Inflammatory macrophage treated with lipopolysaccharide for 1 hour (primary cell): ENCODE measurements at places on chromosomes 5 and 9.

DNA sequence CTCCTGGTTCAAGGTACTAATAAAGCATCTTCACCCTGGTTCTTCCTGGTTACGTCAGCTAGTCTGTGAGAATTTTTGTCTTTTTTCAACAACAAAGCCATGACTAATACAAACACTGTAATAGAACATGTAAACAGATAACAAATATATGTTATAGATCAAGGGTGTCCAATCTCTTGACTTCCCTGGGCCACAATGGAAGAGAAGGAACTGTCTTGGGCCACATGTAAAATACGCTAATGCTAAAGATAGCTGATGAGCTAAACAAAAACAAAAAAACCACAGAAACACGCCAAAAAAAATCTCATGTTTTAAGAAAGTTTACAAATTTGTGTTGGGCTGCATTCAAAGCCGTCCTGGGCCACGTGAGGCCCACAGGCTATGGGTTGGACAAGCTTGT is 124.5 kb upstream of the GNA14 start:
- DNase-seq = no peak

DNA sequence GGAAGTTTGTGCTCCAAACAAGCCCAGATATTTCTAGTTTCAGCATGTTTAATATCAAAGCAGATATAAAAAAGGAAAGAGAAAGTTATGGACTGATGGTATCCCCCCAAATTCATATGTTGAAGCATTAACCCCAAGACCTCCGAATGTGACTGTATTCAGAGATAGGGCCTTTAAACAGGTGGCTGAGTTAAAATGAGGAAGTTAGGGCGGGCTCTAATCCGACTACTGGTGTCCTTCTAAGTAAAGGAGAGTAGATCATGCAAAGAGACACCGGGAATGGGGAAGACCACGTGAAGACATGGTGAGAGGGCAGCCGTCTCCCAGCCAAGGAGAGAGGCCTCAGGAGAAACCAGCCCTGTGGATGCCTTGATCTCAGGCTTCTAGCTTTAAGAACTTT is 324.1 kb upstream of the KIF2A start:
- DNase-seq = no peak

DNA sequence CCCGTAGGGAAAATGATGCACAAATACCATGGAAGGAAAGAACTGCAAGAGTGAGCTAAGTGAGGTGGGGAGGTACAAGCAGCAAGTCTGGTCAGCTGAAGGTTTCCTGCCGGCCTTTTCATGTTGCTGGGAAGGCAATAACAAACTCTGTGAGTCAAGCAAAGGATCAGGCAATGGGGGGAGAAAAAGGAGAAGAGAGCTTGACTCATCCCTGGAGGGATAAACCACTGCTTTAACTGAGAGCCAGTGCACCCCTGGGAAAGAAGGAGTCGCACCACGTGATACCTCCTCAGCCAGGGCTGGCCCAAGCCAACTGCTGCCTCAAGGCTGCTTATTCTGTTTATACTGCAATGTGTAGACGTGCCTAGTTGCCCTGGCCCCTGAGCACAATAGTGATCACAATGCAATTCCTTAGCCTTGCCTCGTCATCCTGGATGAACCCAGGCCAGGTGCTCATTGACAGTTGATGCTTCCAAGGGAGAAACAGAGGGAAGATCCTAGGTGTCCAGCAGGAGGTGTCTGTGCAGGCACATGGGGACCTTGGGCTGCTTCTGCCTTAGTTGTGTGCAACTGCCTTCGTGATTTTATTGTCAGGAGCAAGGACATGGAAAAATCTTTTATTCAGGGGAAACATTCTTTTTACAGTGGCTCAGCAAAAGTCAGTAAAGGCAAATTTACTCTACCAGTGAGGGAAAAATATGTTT is 203.0 kb upstream of the TUT7 start:
- DNase-seq = no peak

DNA sequence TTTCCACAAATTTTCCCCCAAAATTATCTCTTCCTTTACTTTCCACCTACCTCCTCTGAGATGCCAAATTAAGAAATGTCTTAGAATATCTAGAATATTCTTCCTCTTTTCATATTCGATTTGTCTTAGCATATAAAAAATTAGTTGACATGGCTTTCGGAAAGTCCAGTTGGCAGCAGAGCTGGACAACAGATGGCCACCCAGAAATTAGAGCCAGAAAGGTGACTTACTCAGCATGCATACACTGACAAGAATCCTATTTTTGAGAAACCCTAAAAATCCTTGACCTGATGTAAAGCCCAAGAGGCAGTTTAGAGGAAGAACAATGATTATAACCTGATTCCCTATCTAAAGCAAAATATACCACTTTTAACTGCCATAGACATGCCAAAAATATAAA is 22.0 kb downstream of the TMEM167A start:
- DNase-seq = no peak

DNA sequence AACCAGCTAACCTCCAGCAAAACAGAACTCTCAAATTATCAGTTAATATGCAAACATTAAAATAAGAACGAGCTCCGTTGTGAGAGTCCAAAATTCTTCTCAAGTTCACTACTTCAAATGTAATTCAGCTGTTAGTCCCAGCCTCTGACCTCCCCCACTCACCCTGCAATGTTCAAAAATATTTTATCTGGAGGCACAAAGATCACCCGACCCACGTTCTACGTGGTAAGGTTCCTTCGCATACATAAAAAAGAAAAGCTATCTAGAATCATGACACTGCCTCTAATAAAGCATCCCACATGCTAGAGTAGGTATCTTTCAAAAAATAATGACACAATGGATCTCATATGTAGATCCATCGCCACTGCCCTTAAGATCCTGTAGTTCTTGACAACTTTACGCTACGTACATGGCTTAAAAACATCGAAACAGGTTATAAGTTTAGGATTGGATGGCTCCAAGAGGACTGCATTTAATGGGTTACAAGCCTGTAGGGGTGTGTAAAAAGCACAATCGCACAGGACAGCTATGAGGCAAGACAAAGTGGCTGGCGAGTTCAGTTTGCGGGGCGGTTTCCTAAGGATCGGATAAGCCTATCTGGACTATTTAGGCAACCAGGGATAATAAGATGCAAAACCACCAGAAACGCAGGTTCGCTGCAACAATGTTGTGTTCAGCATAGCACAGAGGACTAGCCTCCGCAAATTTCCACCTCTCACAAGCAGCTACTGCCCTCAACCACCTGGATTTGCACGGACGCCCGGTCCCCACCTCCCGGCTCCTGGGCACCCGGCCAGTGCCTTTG is 969 bp downstream of the CLK4 start:
- DNase-seq = peak; percentile 30

- DNase-seq = no peak
Measured at GRCh38 chr9:124214116-124214515, 43.6 kb upstream of the NEK6 start.

GRCh38 chr9:83537331-83538171 is 650 bp downstream of the FRMD3 start:
- DNase-seq = no peak

DNA sequence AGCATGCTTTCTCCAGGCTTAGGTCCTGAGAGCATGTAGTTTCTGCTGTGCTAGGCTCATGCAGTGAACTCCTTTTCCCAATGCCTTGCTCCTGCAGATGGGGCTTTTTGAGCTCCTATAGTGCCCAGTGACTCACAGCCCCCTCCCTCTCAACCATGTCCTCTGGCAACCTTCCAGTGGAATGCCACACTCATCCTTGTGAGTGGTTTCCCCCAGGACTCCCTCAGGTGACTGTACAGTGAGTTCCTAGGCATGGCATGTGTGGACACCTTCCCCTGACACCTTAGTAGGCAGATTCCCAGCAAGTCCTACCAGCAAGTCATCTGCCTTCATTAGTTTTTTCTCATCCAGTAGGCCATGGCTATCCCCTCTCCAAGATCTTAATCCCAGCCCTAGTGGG is 72.4 kb upstream of the CXCL14 start:
- no peak for DNase-seq

DNA sequence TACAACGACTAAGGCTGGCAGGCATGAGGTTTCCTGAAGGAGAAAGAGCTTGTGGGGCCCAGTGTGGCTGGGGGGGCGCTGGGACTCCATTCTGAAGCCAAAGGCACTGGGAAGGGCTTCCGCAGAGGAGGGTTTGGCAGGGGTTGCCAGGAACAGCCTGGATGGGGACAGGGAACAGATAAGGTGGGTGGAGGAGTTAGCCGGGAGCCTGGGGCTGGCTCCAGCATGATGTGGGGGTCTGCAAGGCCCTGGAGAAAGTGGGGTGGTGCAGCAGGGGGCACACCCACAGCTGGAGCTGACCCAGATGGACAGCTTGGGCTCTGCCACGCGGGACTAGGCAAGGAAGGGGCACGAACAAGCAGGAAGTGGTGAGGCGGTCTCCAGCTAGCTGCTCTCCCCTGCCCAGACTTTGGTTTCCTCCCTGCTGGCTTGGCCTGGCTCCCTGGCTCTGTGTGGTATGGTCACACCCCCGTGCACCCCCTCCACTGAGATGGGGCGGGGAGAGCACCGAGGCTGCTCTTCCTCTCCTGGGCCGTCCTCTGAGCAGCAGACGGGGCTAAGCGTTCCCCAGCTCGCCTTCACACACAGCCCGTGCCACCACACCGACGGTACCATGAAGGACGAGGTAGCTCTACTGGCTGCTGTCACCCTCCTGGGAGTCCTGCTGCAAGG is at the start of gene LTC4S:
Gene LTC4S (plus strand): TSS at position 519 of the 672 bp plus-strand sequence. CDS start 95 bp downstream, at position 614.
- DNase-seq = no peak

- no peak for DNase-seq
Measured at GRCh38 chr5:306011-306805, 15.3 kb upstream of the AHRR start.

DNA sequence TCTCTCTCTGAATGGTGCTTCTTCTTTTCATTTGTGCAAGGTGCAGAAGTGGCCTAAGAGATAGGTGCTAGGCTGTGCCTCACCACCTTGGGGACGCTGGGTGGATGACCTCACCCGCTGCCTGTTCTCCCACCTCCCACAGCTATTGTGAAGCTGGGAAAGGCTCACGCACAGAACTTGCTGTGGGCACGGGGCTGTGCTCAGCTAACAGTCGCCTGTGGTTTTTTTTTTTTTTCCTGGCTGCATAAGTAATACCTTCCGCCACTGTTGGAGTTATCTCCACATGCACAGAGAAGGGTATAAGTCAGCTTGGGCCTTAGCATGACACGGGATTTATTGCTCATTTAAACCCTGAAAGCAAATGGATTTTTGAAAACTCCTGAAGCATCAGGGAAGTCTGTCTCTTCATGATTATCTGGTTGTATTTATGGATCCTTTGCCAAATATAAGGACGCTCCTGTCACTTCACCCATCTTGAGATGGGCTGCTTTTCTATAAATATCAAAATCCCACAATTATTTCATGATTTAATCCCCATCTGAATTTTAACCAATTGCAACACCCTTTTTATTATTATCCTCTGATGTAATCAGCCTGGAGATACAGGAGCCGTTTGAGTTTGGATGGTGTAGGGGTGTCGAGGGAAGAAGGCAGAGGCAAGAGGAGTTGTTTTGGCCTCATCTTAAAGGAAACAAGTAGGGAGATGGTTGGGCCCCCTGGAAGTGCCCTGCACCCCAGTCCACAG is 9.0 kb downstream of the DBH start:
- no peak for DNase-seq

DNA sequence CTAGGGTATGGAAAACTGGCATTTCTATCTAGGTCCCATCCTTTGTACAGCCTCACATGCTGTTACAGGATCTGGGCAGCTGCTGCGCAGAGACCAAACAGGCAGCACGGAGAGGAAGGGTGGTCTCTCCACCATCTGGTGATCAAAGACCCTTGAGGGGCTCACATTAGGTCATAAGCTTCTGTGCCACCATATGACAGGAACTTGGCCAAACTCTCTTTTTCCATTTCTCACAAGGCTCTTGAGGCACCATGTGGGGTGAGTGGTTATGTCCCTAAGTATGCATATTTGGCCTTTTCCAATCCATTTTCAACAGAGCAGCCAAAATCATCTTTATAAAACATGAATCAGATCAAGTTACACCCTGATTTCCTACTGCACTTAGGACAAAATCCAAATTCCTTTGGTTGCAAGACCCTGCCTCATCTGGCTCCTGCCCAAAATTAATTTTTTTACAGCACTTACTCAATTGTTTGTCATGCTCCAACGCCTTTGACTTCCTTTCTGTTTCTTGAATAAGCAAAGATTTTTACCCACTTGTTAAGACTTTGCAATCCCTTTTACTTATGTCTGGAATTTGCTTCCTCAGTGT is 730.0 kb downstream of the MAT2B start:
- no peak for DNase-seq

DNA sequence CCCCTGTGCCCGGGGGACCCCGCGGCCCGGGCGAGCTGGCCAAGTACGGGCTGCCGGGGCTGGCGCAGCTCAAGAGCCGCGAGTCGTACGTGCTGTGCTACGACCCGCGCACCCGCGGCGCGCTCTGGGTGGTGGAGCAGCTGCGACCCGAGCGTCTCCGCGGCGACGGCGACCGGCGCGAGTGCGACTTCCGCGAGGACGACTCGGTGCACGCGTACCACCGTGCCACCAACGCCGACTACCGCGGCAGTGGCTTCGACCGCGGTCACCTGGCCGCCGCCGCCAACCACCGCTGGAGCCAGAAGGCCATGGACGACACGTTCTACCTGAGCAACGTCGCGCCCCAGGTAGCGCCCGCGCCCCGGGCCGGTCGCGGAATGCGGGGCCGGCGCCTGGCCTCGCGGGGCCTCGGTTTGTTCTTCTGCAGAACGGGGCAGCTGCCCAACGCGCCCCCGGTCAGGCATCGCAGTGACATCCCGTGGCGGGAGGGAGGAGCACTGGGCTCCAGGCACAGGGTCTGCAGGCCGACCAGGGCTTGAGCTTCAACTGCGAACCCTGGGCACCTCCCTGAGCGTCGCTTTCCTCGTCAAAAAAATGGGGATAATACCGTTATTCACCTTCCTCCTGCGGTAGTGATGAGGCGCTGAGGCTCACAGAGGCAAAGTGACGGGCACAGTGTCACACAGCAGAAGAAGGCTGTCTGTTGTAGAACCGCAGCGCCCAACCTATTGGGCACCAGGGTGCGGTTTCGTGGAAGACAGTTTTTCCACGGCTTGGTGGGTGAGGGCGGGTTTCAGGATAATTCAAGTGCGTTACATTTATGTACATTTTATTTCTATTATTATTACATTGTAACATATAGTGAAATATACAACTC is 777 bp downstream of the ENDOG start:
- DNase-seq = no peak

DNA sequence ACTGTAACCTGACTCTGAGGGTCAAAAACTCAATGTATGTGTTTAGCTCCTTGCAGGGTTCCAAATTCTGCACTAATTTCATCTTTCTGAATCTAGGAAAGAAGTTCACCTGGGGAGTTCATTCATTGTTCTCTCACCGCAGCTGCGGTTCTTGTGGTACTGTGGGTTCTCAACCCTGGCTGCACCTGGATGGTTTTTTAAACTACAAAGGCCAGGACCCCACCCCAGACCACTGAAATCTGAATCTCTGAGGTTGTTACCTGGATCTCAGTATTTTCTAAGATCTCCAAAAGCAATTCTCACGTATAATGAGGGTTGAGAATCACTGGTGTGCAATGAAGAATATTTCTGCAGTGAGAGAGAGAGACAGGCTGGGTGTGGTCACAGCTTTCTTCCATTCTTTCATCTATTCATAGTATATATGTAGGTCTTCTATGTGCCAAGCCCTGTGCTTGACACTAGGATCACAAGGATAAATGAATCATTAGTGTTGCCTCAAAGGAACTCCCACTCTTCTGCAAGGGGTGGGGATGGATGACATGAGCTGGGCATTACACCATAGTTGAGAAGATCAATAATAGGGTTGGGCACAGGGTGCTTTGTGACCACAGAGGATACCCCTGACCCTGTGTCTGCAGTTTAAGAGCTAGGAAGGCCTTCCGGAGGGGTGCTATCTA is 109.8 kb downstream of the GALNT10 start:
- DNase-seq = peak; percentile 27
